ENCODE measurements at places on chromosomes 2 and 18.

DNA sequence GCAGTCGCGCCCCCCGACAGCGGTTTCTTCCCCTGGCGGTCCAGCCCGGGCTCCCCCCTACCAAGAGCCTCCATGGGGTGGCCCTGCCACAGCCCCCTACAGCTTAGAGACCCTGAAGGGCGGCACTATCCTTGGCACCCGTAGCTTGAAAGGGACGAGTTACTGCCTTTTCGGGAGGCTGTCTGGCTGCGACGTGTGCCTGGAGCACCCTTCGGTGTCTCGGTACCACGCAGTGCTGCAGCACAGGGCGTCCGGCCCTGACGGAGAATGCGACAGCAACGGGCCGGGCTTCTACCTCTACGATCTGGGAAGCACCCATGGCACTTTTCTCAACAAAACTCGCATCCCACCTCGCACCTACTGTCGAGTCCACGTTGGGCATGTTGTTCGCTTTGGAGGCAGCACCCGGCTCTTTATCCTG lies 475 bp downstream of the SLC4A1AP start:
- DNase-seq = no peak

- no peak for DNase-seq
Measured at GRCh38 chr2:45962177-45962921, 310.9 kb downstream of the PRKCE start.

DNA sequence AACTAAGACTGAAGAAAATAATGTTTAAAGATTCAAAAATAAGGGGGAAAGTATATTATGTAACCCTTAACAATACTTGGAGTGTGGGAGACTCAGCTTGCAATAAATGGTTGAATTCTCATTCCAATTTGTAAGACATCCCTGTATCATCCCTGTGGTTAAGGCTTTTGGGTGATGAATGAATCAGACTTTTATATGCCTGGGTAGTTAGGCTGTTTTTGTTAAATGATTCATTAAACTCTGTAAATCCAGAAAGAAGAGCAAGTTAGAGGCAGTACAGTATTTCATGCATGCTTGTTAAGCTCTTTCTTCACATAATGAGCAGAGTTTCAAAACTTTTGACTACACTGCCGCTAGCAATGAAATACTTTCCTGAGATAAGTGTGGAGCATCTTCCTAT lies 948.8 kb downstream of the SOCS6 start:
- no peak for DNase-seq

DNA sequence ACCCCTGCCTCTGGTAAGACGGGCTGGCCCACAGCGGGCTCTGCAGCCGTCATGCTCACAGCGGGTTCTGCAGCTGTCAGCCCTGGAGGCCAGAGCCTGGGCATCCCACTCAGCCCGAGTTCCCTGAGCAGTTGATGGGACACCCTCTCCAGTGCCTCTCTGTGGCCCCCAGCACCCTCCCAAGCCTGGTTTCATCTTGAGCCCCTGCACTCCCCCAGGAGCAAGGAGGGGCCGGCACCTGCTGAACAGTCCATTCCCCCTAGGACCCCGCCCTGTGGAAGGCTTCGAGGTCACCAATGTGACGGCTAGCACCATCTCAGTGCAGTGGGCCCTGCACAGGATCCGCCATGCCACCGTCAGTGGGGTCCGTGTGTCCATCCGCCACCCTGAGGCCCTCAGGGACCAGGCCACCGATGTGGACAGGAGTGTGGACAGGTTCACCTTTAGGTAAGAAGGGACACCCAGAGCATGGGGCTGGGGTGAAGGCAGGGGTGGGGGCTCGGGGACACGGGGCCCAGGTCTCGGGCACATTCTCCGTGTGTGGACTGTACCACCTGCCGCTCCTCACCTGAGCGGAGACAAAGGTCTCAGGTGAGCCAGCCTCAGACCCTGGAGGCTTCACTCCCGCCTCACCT lies 34.5 kb downstream of the MTERF4 start:
- no peak for DNase-seq

DNA sequence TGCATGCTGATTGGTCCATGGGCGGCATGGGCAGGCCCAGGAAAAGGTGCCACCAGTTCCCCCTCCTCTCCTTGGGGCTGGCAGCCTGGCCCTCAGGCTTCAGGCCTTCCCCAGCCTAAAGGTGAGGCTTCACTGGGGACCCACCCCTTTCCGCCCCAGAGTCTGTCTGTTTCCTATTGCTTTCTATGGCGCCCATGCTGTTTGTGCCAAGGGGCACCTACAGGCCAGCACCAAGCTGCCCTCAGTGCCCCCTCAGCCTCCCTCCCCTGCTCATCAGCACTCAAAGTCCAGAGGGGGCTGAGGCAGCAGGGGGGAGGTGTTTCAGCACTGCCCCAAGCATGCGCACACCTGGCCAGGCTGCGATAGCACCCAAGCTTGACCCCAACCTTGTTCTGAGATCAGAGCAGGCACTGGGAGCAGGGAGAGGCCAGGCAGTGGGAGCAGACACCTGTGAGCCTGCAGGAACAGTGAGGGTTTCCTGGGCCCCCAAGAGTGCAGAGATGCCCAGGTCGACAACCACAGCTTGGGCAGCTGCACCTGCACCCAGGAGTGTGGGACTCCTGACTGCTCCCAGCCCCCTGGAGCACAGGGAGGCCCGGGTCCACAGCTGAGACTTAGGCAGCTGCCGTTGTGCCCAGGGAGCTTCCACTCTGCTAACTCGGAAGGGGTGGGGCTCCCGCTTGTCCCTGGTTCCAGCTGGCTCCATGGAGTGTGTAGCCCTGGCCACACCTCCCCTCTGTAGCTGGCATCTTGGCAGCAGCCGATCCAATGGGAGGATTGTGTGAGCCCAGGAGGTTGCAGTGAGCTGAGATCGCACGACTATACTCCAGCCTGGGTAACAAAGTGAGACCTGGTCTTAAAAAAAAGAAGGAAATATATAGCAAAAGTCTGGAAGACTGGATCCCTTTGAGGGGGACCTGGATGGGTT lies 69.1 kb downstream of the NCAPH start:
- DNase-seq = no peak

GRCh38 chr2:192298664-192299063 lies 103.9 kb upstream of the TMEFF2 start:
- DNase-seq = no peak

DNA sequence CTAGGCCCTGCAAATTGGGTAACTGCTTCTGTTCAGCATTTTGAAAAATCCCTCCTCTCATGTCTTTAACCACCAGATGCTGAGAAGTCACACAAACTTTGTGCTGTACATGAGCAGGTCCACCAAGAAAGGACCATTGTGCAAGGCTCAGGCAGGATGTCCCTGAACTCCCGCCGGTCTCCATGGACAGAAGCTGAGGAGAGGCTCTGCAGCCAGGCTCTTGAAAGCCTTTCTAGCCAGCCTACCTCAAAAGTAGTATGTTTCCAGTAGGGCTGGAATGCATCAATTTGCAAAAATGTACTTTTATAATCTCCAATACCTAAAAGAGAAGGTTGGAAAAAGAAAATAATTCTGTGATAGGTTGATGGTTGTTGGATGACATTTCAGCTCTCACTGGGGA lies 47.0 kb upstream of the SH3BP4 start:
- no peak for DNase-seq

DNA sequence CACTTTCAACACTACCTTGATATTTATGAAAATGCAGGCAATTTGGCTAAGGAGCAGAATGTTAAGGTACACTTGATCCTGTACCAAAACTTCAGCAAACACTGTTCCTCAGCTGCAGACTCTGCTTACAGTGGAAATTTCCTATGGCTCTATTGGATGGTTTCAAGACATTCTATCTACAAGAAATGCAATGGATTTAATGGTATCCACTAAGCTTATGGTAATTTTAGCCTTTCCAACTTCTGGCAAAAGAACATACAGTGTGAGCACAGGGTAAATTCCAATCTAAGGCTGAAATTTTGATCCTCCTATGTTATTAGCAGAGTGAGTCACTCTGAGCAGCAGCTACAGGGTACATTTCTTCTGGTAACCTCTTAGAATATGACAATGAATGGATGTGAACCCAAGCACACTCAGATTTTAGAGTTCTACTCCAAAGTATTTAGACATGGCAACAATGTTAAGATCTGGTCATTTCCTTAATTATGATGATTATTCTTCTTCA lies 361.8 kb upstream of the PIK3C3 start:
- no peak for DNase-seq

DNA sequence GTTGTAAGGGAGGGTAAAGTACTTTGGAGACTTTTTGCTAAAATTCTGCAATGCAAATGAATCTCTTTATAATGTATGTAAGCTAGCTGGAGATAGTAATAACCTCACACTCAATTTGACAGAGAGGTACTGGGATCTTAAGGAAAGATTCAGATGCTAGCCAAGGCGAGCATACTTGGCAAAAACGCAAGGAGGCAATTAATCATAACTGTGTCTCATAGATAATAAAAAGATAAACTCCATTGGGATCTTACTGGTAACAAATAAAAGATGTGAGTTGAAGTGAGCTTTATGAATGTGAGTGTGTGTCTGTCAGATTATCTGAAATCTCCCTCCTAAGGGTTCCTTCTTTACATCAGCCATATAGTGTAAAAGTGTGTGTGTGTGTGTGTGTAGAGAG lies 533.0 kb downstream of the TMX3 start:
- no peak for DNase-seq

- DNase-seq = no peak
Measured at GRCh38 chr2:217933617-217933993, 69.2 kb downstream of the TNS1 start.

GRCh38 chr2:181517685-181518301 lies 60.6 kb downstream of the ITGA4 start:
- DNase-seq = no peak

DNA sequence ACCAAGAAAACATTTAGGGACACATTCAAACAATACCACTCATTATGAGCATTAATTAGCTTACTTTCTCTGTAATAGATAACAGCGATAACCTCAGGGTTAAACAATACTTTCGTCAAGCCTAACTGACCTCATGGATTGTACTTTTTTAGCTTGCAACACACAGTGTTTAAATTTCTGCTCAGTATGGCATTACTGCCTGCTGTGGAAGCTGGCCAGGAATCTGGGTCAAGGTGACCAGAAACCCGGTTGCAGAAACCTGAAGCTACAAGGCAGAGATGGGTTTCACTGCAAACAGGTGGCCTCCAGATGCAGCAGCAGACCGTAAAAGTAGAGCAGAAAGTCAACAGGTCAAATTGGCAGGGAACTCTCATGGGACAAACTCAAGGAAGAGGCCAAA lies 123.8 kb upstream of the FHL2 start:
- no peak for DNase-seq

- DNase-seq = no peak
Measured at GRCh38 chr2:49021271-49021670, 133.0 kb downstream of the FSHR start.

DNA sequence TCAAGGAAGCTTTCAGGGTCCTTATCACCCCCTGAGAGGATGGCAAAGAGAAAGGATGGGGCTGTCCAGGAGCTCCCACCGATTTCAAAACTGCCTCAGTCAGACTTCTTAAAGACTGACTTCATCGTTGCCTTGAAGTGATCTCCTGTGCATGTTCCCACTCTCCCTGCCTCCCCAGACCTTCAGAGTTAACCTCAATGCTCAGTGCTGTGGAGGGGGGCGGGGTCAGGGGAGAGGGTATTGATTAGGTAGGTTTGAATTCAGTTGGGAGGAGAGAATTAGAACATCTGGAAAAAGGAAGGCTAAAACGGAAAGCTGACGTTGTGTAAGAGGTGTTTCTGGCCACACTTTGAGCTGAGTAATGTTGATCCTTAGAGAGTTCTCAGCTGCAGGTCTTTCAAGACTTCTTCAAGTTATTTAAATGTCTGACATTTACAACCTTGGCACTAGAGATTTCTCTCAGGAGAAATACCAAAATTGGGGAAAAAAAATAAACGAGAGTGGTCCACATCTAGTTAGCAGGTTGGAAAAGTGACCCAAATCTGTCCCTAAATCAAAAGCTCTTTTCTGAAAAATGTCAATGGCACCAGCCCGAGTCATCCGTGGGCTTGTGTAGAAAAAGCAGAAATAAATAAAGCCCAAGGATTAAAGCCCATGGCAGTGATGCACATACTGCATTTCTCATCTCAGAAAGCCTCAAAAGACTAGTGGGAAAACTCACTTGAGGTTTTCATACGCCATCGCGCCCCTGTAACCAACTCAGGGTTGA lies 134.7 kb upstream of the EPAS1 start:
- DNase-seq = no peak

GRCh38 chr2:120709608-120710041 lies 26.0 kb upstream of the GLI2 start:
- no peak for DNase-seq

DNA sequence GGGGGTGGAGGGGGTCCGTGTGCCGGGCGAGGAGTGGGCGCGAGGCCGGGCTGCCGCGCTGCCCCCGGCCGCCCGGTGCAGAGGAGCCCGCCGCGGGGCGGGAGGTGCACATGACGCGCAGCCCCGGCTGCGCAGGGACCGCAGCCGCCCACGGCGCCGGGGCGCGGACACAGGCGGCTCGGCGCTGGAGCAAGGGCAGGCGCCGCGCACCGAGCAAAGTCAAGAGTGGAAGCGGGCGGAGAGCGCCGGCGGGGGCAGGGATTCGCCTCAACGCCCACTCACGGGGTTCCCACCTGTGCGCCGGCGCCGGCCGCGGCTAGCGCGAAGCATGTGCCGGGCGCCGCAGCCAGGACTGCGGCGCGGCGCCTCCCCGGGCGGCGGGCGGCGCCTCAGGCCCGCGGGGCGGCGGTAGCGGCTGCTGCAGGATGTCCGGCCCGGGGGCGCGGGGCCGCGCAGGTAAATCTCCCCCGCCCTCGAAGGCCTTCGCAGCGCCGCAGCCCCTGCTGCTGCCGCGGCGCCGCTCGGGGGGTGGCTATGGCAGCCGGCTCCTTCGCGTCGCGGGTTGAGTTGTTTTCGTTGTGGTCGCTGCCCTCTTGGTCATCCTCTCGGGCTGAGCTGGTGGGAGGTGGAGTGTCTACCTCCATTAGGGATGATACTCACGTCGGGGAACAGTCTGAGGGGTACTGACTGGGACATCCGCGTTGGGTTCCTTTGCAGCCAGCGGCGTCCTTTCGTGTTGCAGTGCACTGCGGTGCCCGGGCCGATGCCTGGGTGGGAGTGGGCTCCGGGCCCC lies 216.3 kb upstream of the DTNA start:
- no peak for DNase-seq

DNA sequence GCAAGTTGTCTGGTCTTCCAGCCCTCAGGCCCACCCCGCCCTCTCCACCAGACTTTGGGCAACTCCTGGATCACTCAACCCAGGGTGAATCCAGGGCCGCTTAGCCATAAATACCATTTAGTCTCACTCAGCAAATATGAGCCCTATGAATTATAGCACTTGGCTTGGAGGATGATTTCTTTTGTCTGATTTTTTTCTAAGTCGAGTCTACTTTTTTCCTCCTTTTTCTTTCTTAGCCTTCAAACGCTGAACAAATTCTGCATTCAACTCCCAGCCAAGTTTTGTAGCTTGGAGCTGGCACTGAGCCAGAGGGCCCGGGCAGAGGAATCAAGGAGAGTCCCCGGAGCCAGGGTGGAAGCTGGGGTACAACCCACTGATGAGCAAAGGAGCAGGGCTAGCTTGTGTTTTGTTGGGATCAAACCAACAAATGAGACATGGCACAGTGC lies 48.7 kb downstream of the SERTAD2 start:
- no peak for DNase-seq

DNA sequence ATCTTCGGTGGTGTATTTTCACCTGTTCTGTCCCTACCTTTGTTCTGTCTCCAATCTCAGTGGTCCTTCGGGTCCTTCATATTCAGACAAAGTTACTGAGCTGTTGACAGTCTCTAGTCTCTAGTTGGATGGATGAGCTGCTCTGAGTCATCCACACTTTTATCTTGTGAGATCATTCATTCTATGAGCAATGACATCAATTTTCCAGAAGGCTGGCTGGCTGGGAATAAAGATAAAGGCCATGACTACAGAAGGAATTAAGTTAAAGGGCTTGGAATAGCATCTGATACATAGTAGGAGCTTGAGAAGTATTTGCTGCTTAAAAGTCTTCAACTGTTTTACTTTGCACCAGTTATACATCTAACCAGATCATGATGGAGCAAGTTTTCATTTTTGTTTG lies 43.1 kb upstream of the SLC39A10 start:
- DNase-seq = no peak
